ENCODE measurements at places on chromosomes 11 and 22.

GRCh38 chr11:130261571-130261970 lies 53.1 kb downstream of the ZBTB44 start:
- no peak for DNase-seq

DNA sequence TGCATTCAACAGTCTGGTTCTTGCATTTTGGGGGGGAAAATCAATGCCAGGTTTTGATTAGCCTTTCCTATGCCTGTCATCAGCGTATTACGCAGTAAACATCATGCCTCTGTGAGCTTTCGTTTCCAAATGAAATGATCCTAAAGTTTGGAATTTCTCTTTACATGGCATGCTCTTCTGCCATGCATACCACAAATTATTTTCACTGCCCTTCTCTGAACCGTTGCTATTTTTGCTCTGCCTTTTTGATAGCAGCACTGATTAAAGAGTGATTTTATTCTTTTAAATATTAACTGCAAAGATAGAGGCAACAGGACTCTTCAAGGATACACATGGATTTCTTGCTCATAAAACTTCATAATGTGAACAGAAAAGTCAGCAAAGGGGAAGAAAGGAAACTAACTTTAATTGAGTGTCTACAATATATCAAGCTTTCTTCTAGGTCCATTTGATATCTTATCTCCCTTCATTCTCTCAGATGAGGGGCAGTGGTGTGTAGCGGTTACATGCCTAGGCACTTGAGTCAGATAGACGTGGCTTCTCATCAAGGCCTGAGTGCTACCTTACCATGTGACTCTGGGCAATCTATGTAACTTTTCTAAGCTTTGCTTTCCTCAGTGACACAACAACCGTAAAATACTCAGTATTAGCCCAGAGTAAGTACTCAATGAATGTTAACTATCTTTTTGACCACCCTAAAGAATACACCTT lies 25.0 kb upstream of the FZD4 start:
- no peak for DNase-seq

DNA sequence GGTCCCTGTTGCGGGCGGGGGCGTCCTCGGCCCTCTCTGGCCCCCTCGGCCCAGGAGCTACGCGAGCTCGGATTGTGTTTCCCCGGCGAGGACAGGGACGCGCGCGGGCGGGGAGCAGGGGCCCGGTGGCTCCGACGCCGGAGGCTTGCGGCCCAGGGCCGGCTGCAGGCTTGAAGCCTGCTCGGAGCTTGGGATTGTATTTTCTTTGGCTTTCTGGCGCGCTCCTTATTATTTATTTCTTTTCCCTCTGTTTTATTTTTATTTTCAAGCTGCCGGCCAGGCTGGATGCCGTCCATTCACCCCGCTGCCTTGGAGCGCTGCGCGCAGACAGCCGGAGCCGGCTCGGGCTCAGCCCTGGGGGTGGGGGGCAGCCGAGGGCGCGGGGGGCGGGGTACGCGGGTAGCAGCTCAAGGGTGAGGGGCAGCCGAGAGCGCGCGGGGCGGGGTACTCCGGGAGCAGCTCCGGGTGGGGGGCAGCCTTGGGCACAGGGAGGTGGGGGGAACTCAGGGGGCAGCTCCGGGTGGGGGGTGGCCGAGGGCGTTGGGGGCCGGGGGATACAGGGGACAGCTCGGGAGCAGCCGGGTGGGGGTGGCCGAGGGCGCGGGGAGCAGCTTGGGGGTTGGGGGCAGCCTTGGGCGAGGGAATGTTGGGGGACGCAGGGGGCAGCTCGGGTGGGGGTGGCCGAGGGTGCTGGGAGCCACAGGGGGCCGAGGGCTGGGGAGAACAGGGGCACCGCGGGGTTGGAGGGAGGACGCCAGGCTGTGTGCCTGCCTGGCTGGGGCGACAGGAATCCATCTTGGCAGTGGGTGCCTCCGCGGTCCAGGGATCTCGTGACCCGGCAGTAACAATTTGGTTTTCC lies 42.7 kb downstream of the KCNJ1 start:
- no peak for DNase-seq

- DNase-seq, result no peak
These were observed 4.3 kb downstream of the TBX1 start for GRCh38 chr22:19764636-19765476.

GRCh38 chr11:10478574-10479550 lies 23.8 kb downstream of the AMPD3 start:
- DNase-seq, result no peak

- DNase-seq, result peak; percentile 13
These were observed 9.9 kb downstream of the NARS2 start for GRCh38 chr11:78564490-78565467.

DNA sequence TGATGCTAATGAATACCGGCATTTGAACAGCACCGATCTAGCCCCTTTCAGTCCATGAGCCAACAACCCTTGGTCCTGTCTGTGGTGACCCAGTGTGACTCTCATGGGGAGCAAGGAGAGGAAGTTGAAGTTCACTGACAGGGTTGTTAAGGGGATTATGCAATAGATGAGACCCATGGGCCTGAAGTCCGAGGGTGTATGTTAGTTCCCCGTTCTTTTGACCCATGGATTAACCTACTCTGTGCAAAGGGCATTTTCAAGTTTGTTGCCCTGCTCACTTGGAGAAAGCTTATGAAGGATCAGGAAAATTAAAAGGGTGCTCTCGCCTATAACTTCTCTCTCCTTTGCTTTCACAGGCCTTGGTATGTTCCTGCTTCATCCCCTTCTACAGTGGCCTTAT lies 4.9 kb downstream of the PNPLA3 start:
- no peak for DNase-seq

DNA sequence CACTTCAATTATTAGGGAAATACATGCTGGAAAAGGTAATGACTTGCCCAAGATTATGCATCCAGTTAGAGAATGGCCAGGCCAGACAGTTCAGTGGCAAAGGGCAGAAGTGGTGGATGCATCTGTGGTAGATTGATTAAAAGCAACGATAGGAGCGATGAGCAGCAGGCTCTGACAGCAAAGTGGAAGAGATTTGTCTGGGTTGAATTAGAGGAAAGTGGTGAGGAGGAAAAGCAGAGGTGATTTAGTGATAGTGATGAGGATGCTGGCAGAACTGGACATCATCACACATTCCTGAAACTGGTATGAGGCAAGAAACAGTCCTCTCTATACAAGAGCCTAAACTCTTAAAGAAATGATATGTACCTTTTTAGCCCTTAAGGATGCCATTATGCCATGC lies 12.5 kb downstream of the HSD17B12 start:
- no peak for DNase-seq

DNA sequence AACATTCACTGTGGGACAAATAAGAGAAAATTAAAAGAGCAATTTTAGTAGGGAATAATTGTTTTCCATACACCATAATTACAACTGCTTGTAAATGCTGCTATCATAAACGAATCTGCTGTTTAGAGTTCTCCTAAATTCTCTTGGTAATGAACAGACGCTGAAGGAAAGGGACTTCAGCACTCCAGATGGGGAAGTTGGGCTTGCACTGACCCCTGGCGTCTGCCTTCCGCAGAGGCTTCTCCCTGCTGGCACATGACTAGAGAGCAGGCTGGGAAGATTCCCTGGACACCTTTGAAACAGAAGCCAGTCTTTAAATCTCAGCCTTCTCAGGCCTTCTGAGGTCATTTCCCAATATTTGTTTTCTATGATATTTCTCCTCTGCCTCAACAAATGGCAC lies 84.1 kb downstream of the NXPE2 start:
- peak; percentile 8 for DNase-seq

DNA sequence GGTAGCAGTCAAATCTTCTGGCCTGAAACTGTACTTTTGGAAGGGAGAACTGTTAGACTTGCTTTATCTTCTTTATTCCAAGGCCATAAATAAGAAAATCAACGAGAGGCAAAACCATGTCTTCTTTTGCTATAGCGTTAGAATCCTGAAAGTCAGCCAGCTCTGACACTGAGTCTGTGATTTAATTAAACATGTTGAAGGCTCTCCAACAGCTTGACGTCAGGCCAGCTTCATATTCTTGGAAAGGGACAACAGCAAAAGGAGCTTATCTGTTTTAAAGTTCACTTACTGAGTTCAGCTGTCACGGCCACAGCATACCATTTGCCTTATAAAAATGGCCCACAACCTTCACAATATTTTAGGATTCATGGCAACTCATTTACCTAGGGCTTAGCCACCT lies 131.0 kb upstream of the LDLRAD3 start:
- no peak for DNase-seq

- no peak for DNase-seq
These were observed 788.3 kb downstream of the NTM start for GRCh38 chr11:132158696-132159095.

GRCh38 chr11:119584193-119585042 lies 144.6 kb downstream of the NECTIN1 start:
- DNase-seq, result no peak

GRCh38 chr22:32564170-32565001 lies 89.8 kb downstream of the FBXO7 start:
- no peak for DNase-seq

- DNase-seq, result no peak
These were observed 78.0 kb upstream of the DRD2 start for GRCh38 chr11:113553235-113553634.
